ENCODE measurements at places on chromosomes 3 and 15.

GRCh38 chr3:66023229-66023628, 15.5 kb downstream of the MAGI1 start:
- DNase-seq, result no peak

DNA sequence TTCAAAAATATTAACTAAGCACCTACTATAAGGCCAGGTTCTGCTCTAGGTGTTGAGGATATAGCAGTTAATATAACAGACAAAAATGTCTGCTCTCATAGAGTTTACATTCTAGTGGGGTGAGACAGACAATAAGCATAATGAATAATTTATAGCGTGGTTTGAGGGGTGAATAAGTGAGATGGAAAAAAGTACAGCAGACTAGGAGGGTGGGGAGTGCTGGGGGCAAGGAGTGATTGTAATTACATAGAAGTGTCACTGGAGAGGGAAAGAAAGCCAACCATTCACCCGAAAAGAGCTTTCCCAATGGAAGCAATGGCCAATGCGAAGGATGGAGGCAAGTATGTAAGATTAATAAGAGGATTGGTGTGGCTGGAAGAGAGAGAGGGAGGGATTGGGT, 552.9 kb upstream of the KCNMB2 start:
- DNase-seq, result no peak

- DNase-seq, result no peak
These were observed 61.3 kb downstream of the ZDHHC19 start for GRCh38 chr3:196149831-196150301.

GRCh38 chr3:45564172-45564571, 30.4 kb upstream of the LIMD1 start:
- no peak for DNase-seq

- no peak for DNase-seq
These were observed 164.6 kb downstream of the SMAD6 start for GRCh38 chr15:66866656-66867055.

DNA sequence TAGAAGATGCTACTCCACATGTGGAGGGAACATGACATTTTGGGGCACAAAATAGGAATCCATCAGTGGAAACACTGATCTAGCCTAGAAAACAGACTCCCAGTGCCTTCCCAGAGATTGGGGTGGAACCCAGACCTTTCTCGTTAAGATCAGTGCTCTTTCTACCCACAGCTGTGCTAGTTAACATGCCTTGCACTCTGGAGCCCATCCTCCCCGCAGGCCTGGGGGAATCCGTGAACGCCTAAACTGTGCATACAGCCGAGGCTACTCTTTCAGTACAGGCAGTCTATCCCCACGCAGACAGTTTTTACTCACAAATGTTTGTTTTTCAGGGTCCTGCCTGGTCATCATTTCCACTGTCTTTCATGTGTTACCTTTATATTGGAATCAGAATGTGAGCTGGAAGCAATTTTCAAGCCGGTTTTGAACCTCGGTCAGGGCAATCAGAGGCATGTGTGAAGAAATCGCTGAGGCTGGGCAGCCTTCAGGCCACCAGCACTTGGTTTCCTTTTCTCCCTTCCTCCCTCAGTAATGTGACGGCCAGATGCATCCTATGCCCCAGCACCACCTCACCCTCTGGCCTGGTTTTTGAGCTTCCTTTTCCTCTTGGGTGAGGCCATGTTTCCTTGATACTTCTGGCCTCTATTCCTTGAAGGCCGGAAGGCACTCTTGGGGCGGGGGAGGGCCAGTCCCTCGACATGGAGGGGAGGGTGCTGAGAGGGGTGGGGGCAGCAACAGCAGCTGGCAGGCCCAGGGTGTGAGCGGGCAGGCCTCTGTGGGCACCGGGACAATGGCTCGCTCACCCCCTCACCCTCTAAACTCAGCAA, 123.6 kb upstream of the GALNT15 start:
- DNase-seq, result no peak

GRCh38 chr3:175248832-175249231, 389.7 kb downstream of the NAALADL2 start:
- no peak for DNase-seq

DNA sequence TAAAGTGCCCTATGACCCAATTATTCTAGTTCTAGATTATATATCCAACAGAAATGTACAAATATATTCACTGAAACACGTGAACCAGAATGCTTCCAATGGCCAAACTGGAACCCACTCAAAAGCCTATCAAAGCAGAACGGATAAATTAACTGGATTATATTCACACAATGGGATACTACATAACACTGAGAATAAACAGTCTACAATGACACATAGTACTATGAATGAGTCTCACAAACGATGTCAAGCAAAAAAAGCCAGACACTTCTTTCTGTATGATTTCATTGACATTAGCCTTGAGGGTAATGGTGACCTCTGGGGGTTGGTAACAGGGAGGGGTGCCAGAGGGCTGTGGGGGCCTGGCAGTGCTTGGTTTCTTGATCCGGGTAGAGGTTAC, 50.9 kb upstream of the HACD2 start:
- DNase-seq, result no peak

DNA sequence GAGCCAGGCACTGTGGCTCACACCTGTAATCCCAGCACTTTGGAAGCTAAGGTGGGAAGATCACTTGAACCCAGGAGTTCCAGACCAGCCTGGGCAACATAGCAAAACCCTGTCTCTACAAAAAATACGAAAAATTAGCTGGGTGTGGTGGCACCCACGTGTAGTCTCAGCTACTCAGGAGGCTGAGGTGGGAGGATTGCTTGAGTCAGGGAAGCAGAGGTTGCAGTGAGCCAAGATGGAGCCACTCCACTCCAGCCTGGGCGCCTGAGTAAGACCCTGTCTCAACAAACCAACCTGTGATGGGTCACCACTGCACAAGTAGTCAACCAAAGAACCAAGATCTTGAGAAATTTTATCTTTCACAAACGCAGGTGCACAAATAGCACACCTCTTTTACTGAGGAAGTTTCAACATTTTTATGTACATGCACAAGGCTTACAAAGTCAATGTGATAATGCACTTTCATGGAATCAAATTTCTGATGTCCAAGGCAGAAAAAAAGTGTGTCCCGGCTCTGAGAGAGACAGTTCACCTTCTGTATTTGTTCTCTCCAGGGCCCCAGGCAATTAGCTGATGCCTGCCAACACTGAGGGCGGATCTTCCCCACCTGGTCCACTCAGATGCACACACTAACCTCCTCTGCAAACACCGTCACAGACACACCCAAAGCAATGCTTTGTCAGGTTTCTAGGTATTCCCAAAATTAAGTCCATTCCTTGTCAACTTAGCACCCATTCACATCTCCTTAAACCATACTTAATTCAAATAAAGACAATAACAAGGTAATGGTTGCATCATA, 12.4 kb downstream of the ACAA1 start:
- DNase-seq, result no peak

- DNase-seq, result no peak
These were observed 9.4 kb downstream of the SENP2 start for GRCh38 chr3:185595526-185595925.

DNA sequence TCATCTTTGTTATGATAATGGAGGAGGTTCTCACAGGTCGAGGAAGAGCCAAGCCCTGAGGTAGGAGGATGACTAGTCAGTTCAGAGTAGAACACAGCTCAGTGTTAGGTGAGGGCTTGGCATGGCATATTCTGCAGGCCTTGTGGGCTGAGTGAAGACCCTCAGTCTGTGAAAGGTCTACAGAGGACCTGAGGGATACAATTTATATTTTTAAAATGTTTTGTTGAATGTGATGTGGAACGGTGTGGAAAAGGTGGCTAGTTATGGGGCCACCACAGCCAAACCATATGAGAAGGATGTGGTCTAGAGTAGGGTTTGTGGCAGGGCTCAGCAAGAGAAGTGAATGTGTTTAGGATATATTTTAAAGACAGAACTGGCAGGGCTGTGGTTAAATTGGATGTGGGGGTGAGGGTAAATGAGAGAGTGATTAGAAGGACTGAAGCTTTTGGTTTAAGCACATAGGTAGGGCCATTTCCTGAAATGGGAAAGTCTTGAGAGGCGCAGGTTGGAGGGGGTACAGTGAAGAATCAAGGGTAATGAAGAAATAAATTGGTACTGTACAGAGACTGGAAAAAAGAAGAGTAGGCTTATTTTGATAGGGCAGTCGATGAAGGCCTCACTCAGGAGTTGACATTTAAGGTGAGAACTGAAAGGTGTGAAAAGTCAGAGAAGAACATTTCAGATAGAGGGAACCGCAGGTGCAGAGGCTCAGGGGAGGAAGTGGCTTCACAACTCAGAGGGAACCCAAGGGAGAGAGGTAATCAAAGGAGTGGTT, 60.5 kb downstream of the SPTSSB start:
- DNase-seq, result no peak

- DNase-seq, result no peak
These were observed 175.5 kb upstream of the CTDSPL start for GRCh38 chr3:37686220-37686619.

GRCh38 chr3:5485427-5485826, 297.9 kb downstream of the EDEM1 start:
- DNase-seq, result no peak

- DNase-seq, result no peak
These were observed 38.1 kb downstream of the SLCO2A1 start for GRCh38 chr3:133991637-133992036.

- peak; percentile 35 for DNase-seq
These were observed 140.6 kb downstream of the RBPMS2 start for GRCh38 chr15:64634576-64635498.

DNA sequence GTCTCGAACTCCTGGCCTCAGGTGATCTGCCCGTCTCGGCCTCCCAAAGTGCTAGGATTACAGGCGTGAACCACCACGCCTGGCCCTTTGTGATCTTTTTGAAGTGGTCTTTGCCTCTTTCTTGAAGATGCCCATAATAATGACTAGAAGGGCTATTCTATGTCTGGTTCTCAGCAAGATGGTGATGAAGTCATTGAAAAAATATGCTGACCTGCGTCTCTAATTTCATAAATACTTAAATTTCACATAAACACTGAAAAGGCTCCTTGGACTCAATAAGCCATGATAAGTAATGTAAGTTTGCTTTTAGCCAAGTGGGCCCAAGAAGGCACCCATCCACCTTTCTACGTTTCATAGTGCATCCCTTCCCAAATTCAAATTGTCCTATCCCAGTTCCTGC, 775 bp upstream of the MAPK6 start:
- peak; percentile 53 for DNase-seq

DNA sequence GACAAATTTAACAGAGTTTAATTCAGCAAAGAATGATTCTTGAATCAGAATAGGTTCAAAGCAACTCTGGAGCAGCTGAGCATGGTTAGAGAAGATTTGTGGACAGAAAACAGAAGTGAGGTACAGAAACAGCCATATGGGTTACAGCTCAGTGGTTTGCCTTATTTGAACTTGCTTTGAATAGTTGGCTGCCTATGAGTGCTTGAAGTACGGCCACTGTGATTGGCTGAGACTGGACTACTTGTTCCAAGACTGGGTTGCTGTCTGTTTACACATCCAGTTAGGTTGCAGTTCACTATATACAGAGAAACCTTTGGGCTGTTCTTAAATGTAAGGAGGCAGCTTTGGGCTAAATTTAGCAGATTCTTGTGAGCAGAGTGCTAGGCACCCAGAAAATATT, 79.4 kb upstream of the CADPS start:
- no peak for DNase-seq

GRCh38 chr15:40343512-40343911, 2.8 kb upstream of the CCDC9B start:
- DNase-seq, result peak; percentile 94

- no peak for DNase-seq
These were observed 261.0 kb downstream of the PYDC2 start for GRCh38 chr3:191721990-191722389.

- no peak for DNase-seq
These were observed 97.8 kb upstream of the SPRED1 start for GRCh38 chr15:38154837-38155236.

- DNase-seq, result no peak
These were observed 393.3 kb downstream of the PLCL2 start for GRCh38 chr3:17278006-17278405.

GRCh38 chr15:100716456-100717085, 114.2 kb downstream of the ASB7 start:
- DNase-seq, result no peak

- DNase-seq, result peak; percentile 47
These were observed 42.2 kb downstream of the CLDN18 start for GRCh38 chr3:138051947-138052802.

DNA sequence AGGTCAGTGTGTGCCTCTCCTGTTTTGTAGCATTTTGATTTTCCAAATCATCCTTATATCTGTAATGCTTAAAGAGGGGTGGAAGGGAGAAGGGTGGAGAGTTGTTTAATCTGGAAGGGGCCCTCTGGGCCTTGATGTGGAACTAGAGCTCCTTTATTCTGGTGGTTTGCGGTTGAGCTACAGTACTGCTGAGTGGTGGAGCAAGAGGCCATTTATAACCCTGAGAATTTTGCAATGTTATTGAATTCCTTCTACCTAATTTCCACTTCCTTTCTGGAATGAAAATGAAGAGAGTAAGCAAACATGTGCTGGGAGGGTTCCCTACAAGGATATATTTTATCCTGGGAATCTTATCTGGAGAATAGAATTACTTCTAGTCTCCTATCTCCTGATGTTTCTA, 35.3 kb upstream of the TUBGCP5 start:
- DNase-seq, result peak; percentile 49

DNA sequence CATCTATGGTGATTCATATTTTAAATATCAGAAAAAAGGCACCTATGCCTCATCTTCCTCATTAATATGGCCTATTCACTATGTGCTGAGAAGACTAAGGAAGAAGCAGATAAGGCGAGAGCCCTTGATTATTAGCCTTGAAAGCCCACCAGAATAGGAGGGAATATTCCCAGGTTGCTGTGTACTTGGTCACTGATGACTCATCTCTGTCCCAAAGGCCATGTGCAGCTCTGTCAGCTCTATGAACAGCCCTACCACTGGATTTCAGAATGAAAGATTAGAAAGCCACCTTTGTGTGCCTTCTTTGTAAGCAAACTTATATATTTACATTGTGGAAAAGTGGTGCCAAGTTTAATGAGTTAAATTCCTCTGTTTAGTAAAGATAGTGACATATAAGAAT, 211.5 kb downstream of the NFKBIZ start:
- DNase-seq, result no peak

GRCh38 chr15:47139965-47140364, 577.3 kb upstream of the SEMA6D start:
- no peak for DNase-seq

DNA sequence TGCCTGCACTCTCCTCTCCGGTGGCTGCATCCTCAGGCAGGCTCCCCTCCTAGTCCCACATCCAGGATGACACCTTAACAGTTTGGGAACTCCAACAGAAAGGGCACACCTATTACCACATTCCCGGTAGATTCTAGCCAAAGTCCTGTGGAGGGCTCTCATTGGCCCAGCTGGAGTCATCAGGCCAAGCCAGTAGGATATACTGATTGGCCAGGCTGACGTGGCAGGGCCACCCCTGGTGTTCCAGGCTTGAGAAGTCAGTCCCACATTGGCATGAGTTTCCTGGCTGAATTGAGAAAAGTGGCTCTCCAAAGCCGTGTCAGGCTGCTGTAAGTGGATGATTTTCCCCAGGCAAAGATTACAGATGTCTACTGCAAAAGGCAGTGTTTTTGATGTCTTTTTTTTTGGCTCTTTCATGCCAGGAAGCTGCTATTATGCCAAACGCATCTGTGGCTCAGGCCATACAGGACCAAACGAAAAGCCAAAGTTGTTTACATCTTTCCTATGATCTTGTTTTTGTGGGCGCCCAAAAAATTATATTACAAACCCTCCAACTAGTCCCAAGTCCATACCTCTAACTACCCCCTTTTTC, 6.6 kb upstream of the BLM start:
- DNase-seq, result no peak

All from amniotic epithelial cell (primary cell).